ENCODE measurements at places on chromosomes 11 and 22.

DNA sequence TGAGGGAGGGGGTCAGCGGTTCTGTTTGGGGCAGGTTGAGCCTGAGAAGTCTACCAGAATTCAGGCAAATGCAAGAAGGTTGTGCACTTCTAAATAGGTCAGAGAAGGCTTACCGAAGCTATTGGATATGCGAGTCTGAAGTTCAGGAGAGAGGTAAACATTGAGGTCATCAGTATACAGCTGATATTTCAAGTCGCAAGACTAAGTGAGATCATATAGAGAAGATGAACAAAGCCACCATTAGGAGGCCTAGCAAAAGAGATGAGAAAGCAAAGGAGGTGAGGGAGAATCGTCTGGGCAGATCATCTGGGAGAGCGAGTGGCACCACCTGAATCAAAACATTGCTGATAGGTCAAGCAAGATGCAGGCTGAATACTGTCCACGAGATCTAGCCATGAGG lies 430.6 kb downstream of the BUD13 start:
- H3K27ac ChIP-seq: no peak overlapping the region
- no peaks in the 10 kb centered on the region for H3K4me1 ChIP-seq
- no peak overlapping the region for H3K4me3 ChIP-seq
- DNase-seq: no peak
- no peaks in the 10 kb centered on the region for H3K27me3 ChIP-seq

DNA sequence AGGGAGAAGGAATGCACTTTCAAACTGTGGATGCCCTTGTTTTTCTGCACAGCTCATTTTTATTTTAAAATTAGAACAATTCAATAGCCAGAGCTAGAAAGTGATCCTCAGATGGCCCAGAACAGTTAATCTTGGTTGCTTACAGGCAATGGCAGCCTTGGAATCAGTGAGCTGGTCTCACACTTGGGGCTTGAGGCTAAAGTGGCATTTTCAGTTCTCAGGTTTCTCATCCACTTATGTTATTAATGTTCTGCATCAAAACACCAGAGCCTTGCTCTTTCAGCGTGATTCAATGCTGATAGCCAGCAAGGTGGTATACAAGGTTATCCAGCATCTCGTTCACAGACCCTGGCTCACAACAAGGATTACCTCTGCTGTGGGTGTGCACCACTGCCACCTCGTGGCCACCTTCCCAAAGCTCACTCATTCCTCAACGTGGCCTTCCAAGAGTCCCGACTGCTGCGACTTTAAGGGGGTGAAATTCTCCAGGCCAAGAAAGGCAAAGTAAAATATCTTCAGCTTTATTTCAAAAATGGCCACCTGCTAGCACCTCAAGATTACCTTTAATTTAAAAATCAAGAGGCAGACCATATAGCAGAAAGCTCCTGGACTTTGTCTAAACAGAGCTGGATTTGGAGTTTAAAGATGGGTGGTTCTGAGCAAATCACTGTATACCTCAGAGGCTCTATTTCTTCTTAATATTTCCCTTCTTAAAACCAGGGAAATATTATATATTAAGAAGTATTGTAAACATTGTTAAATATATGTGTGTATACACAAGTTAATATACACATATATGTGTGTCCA lies 34.2 kb upstream of the FSHB start:
- no peak overlapping the region for H3K4me3 ChIP-seq
- no peak overlapping the region for H3K27ac ChIP-seq
- H3K27me3 ChIP-seq: no peaks in the 10 kb centered on the region
- peak; percentile 49 for DNase-seq
- no peaks in the 10 kb centered on the region for H3K36me3 ChIP-seq

GRCh38 chr11:120618399-120618798 lies 106.9 kb downstream of the GRIK4 start:
- H3K4me3 ChIP-seq: no peak overlapping the region
- H3K4me1 ChIP-seq: no peaks in the 10 kb centered on the region
- H3K27ac ChIP-seq: no peak overlapping the region
- H3K27me3 ChIP-seq: no peaks in the 10 kb centered on the region
- H3K36me3 ChIP-seq: no peaks in the 10 kb centered on the region

GRCh38 chr22:41833369-41834004 lies 582 bp downstream of the SREBF2 start:
- peaks cover 5% of the 10 kb centered on the region for H3K4me1 ChIP-seq
- H3K4me3 ChIP-seq: peak overlapping the region; percentile 84
- H3K36me3 ChIP-seq: peaks cover 5% of the 10 kb centered on the region
- H3K27me3 ChIP-seq: no peaks in the 10 kb centered on the region
- H3K27ac ChIP-seq: peak overlapping the region; percentile 88
- DNase-seq: no peak
